ENCODE measurements at places on chromosomes 11 and 22. TPM values are rescaled to one million over a fixed set of nuclear protein-coding genes. Genes with fewer than 3 reads are reported as not detected.
A peak's percentile ranks its signal among the peaks of the same experiment; 100 is the strongest.

DNA sequence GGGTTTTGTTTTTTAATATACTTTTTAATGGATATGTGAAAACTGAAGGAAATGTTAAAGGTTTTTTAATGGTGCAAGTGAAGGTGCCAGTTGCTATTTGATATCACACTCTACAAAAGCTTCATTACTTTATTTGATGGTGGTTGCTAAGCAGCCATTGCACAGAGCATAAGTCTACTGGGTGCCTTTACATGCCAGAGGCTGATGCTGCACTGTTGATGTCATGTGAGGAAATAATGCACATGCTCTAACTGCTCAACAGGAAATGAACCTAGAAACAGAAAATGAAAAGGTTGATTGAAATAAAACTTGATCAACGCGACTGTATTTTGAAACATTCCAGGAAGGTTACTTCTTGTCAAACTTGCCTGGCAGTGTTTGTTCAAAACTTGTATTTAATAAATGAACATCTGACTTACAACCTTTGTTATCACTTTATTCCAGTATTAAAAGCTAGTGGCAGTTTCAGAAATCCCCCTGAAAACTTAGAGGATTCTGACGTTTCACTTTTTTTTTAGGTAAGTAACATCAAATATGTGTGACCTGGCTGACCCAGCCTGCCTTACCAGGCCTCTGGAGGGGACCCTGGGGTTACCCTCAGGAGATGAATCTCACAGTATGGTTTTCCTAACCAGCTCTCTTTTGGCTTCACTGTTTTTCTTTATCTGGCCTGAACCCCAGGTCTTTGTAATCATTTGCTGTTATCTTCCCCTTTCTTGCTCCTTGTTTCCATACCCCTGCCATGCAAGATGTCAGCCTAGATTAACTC lies 2.4 kb upstream of the ATP5MG start:
- H3K27ac ChIP-seq = peak overlapping the region; percentile 23
- H3K27me3 ChIP-seq = no peaks in the 10 kb centered on the region
- peaks cover 11% of the 10 kb centered on the region for H3K36me3 ChIP-seq
- no peak overlapping the region for H3K4me3 ChIP-seq

GRCh38 chr11:66035653-66036333 lies 9.5 kb upstream of the CATSPER1 start:
- no peak overlapping the region for H3K4me3 ChIP-seq
- H3K27me3 ChIP-seq = peaks cover 7% of the 10 kb centered on the region
- DNase-seq = no peak

DNA sequence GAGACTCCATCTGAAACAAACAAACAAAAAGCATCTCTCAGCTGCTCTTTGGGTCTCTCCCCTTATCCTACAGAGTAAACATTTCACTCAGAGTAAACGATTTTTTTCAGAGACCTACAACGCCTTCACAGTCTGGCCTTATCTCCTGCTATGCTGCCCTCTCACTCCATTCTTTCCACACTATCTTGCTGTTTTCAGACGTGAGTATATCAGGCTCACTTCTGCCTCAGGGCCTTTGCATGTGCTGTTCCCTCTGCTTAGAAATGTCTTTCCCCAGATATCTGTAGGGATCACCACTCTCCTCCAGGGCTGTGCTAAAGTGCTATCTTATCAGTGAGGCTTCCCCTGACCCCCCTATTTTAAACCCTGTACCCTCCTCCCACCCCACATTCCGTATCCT lies 6.5 kb downstream of the RIBC2 start:
- no peaks in the 10 kb centered on the region for H3K4me1 ChIP-seq
- H3K27me3 ChIP-seq = no peaks in the 10 kb centered on the region
- DNase-seq = no peak
- H3K27ac ChIP-seq = no peak overlapping the region
- peaks cover 19% of the 10 kb centered on the region for H3K36me3 ChIP-seq
- no peak overlapping the region for H3K4me3 ChIP-seq

DNA sequence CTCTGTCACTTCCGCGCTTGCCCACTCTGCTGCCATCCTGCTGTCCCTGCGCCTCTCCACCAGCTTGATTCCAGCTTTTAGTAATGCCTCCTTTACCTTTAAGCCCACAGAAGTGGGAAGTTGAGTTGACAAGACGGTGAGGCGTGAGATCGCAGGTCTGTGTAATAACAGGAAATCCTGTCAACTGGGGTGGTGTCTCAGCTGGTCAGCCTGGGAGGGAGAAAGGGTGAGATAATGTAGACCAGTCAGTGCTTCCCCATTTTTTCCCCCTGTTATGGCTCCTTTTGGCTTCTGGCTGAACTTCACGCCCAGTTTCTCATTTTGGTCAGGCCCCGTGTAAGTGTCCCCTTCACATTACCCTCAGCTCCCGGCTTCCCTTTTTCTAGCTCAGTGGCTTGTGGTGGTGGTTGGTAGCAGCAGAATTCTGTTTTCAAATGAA lies 98.9 kb downstream of the TRAF6 start:
- no peaks in the 10 kb centered on the region for H3K36me3 ChIP-seq
- no peak overlapping the region for H3K4me3 ChIP-seq
- H3K4me1 ChIP-seq = no peaks in the 10 kb centered on the region
- H3K27ac ChIP-seq = no peak overlapping the region
- no peak for DNase-seq

OR52N4 gene
- total RNA-seq = not detected

GRCh38 chr11:103536335-103536722 lies 427.1 kb downstream of the DYNC2H1 start:
- no peak overlapping the region for H3K4me3 ChIP-seq
- H3K27me3 ChIP-seq = peaks cover 2% of the 10 kb centered on the region
- DNase-seq = no peak

DNA sequence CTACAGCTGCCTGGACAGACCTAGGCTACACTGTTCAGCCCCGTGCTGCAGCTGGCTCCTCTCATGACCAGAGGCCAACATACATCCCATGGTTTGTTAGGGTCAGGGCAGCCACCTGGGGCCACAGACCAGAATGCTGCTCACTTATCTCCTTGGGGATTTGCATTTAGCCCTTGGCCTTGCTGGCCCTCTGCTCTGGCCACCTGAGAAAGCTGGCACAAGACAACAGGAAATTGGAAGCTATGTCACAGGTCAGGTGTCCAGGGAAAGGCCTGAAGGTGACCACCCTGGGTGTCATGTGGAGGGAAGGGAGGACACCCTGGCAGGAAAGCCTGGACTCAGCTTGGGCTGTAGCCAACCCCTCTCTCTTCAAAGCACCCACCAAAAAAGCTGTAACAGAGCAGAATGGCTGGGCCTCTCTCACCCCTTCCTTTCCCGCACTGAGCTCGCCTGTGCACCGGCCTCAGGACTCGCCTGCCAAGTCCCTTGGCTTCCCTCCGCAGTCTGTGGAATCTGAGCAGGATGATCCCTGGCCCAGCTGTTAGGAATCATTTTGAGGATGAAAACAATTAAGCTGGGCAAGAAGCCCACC lies 86.3 kb downstream of the SNX19 start:
- no peak for DNase-seq
- H3K27ac ChIP-seq = no peak overlapping the region

GRCh38 chr11:134488512-134488911 lies 76.5 kb upstream of the B3GAT1 start:
- no peak for DNase-seq
- peaks cover 1% of the 10 kb centered on the region for H3K4me1 ChIP-seq
- H3K4me3 ChIP-seq = no peak overlapping the region
- no peak overlapping the region for H3K27ac ChIP-seq

DNA sequence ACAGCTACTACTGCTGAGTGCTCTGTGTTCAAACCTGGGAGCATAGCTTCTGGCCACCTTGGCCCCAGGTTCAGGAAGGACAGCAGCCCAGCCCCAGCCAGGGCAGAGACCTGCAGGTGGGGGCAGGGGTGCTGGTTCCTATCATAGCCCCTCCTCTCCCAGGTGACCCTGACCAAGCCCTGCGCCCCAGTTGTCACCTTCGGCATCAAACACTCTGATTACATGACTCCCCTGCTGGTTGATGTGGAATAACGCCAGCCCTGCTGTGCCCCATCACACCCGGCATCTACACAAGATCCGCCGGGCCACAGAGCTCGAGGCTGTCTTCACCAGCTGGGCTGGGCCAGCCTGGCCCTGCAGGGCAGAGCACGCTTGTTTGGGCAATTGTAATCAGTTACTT lies 6.9 kb downstream of the SCGB1C1 start:
- no peak overlapping the region for H3K27ac ChIP-seq
- peaks cover 1% of the 10 kb centered on the region for H3K36me3 ChIP-seq
- H3K4me3 ChIP-seq = no peak overlapping the region
- no peak for DNase-seq
- no peaks in the 10 kb centered on the region for H3K27me3 ChIP-seq

GRCh38 chr11:78798663-78799062 lies 224.0 kb upstream of the NARS2 start:
- peaks cover 38% of the 10 kb centered on the region for H3K4me1 ChIP-seq
- no peak overlapping the region for H3K27ac ChIP-seq
- peaks cover 16% of the 10 kb centered on the region for H3K36me3 ChIP-seq
- H3K27me3 ChIP-seq = no peaks in the 10 kb centered on the region

GRCh38 chr22:40452730-40453487 lies 82.5 kb downstream of the SGSM3 start:
- peak overlapping the region; percentile 44 for H3K27ac ChIP-seq
- peaks cover 5% of the 10 kb centered on the region for H3K36me3 ChIP-seq
- no peaks in the 10 kb centered on the region for H3K27me3 ChIP-seq
- no peak overlapping the region for H3K4me3 ChIP-seq
- H3K4me1 ChIP-seq = peaks cover 11% of the 10 kb centered on the region
- DNase-seq = no peak

DNA sequence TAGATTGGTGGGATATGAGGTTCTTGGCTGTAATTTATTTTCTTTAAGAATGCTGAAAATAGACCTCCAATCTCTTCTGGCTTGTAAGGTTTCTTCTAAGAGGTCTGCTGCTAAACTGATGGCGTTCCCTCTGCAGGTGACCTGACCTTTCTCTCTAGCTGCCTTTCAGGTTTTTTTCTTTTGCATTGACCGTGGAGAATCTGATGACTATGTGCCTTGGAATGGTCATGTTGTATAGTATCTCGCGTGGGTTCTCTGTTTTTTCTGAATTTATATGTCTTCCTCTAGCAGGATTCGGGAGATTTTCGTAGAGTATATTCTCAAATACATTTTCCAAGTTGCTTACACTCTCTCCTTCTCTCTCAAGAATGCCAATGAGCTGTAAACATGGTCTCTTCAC lies 122.2 kb downstream of the DDX10 start:
- DNase-seq = no peak
- peaks cover 8% of the 10 kb centered on the region for H3K4me1 ChIP-seq
- no peak overlapping the region for H3K27ac ChIP-seq
- H3K4me3 ChIP-seq = no peak overlapping the region
- H3K27me3 ChIP-seq = no peaks in the 10 kb centered on the region

OLFML1 gene
- not detected for total RNA-seq

PGR gene
- not detected for total RNA-seq

DNA sequence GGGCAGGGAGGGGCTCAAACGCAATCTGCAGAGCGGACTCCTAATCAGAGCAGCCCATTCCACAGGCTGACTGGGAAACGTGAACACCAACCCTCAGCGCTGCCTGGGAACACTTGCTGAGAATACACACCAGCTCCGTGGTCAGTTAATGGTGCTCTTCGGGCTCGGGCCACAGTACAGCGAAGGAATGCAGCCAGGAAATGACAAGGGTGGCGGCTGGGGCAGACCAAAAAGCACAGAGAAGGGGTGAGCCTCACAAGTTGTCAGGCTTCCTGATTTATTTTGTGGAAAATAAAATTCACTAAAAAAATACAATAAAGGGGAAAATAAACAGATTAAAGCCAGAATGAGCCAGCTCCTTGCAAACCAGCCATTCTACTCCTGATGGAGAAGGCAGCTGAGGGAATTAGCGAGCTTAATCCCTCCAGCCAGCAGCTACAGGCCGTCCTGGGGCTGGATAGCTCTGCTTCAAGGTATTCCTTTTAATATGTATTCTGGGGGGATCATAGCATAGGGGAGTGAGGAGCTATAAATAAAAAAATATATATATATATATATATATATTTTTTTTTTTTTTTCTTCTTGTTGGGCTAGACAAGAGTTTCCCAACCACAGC lies 165.5 kb upstream of the NTM start:
- H3K36me3 ChIP-seq = no peaks in the 10 kb centered on the region
- H3K4me1 ChIP-seq = no peaks in the 10 kb centered on the region
- H3K27me3 ChIP-seq = peaks cover 7% of the 10 kb centered on the region
- H3K4me3 ChIP-seq = no peak overlapping the region
- no peak for DNase-seq

DNA sequence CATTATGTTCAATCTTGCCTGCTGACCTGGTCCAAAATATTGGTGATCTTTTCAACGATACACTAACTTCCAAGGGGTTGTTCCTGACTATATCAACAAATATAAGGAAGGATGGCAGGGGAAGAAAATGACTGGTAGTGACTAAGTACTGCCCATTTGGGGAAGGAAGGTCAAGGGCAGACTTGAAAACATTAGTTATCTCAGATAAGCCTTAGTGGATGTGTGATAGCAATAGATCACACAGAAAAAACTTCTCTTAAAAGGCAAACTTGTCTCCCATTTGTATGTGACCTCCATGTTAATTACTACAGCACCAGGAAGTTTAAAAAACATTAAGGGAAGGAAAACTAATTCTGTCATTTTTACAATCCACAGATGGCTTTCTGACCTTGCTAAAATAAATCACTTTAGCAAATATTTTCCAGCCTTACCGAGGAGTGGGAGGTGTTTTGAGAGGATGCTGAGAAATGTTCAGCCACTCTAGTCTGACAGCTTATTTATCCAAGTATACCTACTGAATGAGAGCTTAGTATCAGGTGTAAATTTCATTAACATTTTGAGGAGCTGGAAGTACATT lies 88.2 kb upstream of the DDI1 start:
- no peaks in the 10 kb centered on the region for H3K27me3 ChIP-seq
- H3K36me3 ChIP-seq = no peaks in the 10 kb centered on the region
- H3K4me1 ChIP-seq = peaks cover 14% of the 10 kb centered on the region
- H3K4me3 ChIP-seq = no peak overlapping the region
- no peak overlapping the region for H3K27ac ChIP-seq

DNA sequence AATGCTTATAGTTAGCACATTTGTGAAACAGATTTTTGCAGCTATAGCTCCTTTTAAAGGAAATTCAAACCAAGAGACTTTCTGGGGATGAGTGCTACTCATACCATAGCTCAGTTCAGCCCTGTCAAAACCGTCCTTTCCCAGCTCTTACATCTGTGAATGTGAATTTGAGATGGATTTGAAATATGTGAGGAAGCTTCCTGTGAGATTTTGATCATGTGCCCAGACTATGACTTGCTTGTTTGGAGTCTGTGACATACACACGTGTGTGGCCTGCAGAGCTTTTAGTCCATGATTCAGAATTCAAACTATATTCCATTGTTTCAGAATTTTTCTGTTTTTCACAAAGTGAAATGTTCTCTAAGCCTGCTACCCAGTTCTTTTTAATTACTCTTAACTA lies 4.4 kb upstream of the MMP1 start:
- H3K27ac ChIP-seq = no peak overlapping the region
- no peak for DNase-seq
- H3K36me3 ChIP-seq = no peaks in the 10 kb centered on the region
- H3K4me3 ChIP-seq = no peak overlapping the region
- no peaks in the 10 kb centered on the region for H3K4me1 ChIP-seq

- H3K4me1 ChIP-seq = peaks cover 4% of the 10 kb centered on the region
- no peak overlapping the region for H3K4me3 ChIP-seq
- no peak overlapping the region for H3K27ac ChIP-seq
- DNase-seq = no peak
These were observed 24.4 kb upstream of the MGAT3 start for GRCh38 chr22:39432361-39432811.
